T-cell (primary cell): ENCODE measurements at places on chromosomes 2 and 18.

DNA sequence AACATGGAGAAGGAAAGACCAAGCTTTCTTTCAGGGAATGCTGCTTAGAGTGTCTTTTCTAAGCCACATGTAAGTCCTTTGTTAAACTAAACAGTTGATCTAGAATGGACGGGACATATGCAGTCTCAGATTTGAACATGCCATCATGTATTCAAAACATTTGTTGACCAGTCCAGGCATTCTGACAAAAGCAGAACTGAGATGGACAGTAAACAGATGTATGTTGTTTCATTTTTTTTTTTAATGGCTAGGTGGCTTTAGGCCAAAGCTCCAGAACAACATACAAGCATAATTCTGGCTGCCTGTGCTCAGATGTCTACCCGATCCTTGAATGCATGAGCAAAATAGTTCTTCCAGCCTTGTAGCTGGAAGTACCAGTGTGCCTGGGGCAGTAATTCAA lies 1211.4 kb upstream of the FAM98A start:
- H3K27ac ChIP-seq, result no peak overlapping the region
- H3K4me1 ChIP-seq, result no peaks in the 10 kb centered on the region
- H3K4me3 ChIP-seq, result no peak overlapping the region
- no peaks in the 10 kb centered on the region for H3K36me3 ChIP-seq

GRCh38 chr2:200383380-200384110 lies 77.1 kb downstream of the SPATS2L start:
- DNase-seq, result no peak
- peaks cover 6% of the 10 kb centered on the region for H3K4me1 ChIP-seq
- peak overlapping the region; percentile 40 for H3K27ac ChIP-seq

DNA sequence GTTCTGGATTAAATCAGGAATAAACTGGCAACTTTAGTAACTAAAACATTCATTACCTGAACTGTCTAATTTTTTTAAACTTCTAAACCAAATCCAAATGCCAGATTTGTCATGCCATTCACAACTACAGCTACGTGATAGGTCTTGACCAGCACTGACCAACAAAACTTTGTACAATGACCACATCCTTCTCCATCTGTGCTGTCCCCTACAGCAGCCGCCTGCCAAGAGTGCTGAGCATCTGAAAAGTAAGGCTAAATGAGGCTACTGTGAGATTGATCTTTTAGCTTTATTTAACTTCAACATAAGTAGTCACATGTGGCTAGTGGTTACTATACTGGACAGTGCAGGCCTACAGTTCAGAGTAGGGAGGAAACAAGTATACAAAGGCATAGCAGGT lies 7.6 kb downstream of the FAM168B start:
- H3K36me3 ChIP-seq, result peaks cover 54% of the 10 kb centered on the region
- no peak for DNase-seq
- H3K4me3 ChIP-seq, result no peak overlapping the region
- H3K27me3 ChIP-seq, result no peaks in the 10 kb centered on the region
- no peaks in the 10 kb centered on the region for H3K4me1 ChIP-seq

DNA sequence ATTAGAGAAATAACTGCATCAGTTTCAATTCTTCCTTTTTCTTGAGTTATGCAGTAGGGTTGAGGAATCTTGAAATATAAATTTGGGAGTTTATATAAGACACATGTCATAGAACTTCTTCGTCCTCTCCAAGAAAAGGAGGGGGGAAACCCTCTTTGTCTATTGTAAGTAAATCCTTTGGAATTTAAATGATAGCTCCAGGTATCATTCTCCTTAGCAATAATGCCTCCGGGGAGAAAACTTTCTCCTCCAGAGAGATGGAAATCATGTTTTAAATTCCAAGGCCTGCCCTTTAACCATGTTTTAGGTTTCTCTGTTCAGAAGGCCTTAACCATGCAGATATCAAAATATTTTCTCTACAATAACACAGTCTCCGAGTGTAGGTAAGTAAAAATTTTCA lies 899.7 kb upstream of the GCFC2 start:
- no peak overlapping the region for H3K4me3 ChIP-seq
- DNase-seq, result no peak
- H3K27ac ChIP-seq, result no peak overlapping the region
- H3K36me3 ChIP-seq, result no peaks in the 10 kb centered on the region
- no peaks in the 10 kb centered on the region for H3K27me3 ChIP-seq

GRCh38 chr2:192148620-192149321 lies 46.0 kb downstream of the TMEFF2 start:
- no peaks in the 10 kb centered on the region for H3K27me3 ChIP-seq
- H3K36me3 ChIP-seq, result no peaks in the 10 kb centered on the region
- H3K4me3 ChIP-seq, result no peak overlapping the region
- H3K4me1 ChIP-seq, result no peaks in the 10 kb centered on the region
- H3K27ac ChIP-seq, result no peak overlapping the region

GRCh38 chr18:9575558-9575957 lies 38.8 kb downstream of the PPP4R1 start:
- DNase-seq, result no peak
- no peak overlapping the region for H3K27ac ChIP-seq
- no peaks in the 10 kb centered on the region for H3K4me1 ChIP-seq
- peaks cover 25% of the 10 kb centered on the region for H3K36me3 ChIP-seq
- H3K4me3 ChIP-seq, result no peak overlapping the region
- H3K27me3 ChIP-seq, result no peaks in the 10 kb centered on the region

DNA sequence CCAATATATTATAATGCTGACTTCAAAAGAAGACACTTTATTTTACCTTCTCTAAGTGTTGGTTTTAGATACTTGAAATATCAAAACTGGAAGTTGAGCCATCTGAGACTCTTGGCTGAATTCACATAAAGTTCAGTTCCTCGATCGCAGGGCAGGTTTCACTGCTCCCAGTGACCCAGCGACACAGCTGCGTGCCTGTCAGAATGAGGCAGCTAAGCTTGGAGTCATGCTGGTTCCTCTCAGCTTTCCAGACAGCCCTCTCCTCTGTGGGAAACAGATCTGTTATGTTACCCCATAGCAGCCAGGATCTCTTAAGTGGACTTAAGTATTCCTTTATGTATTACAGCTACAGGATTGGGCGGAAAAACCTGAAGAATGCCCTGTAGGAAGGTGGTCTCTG lies 142.8 kb upstream of the ALPP start:
- peaks cover 19% of the 10 kb centered on the region for H3K36me3 ChIP-seq
- no peaks in the 10 kb centered on the region for H3K27me3 ChIP-seq
- DNase-seq, result no peak
- no peak overlapping the region for H3K4me3 ChIP-seq
- H3K4me1 ChIP-seq, result peaks cover 9% of the 10 kb centered on the region

DNA sequence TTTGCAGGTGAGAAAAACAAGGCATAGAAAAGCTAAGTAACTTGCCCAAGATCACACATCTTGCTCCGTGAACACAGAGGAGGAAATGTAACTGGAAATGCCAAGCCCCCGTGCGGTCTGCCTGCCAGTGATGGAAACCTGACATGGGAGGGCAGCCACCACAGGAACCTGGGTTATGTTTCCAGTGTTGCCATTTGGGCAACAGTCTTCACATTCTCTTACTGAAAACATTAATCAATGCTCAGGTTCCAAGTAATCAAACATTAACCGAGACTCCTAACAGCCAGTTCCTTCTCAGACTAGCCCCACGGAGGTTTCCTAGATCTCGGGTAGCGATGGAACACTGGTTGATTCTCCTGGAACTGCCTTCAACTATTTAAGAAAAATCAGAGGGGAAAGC lies 2.5 kb downstream of the TGFA start:
- peaks cover 28% of the 10 kb centered on the region for H3K4me1 ChIP-seq
- H3K27me3 ChIP-seq, result no peaks in the 10 kb centered on the region

DNA sequence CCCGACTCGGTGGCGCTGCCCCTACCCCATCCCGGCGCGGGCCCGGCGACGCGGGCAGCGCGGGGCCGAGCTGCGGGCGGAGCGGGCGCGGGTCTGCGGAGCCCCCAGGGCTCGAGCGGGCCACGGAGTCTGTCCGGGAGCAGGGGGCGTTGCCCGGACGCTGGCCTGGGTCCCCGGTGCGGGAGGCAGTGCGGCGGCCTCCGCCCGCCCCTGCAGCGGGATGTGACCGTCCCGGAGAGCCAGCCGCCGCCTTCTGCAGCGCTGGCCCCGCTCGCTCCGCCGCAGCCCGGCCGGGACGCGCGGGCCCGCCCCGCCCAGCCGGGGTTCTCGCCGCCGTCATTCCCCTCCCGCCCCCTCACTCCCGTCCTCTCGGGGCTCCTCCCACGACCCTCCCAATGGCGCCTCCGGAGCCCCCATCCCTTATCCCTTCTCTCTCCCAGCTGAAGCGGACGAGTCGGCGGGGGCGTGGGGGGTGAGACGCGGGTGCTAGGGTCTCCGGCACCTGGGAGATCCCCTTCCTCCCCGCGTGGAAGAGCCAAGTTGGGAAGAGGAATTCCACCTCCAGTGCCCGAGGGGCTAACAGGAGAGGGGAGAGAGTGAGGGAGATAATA lies at the start of gene FNDC4:
FNDC4 (minus strand) TSS at position 257 of the 611 bp plus-strand sequence. CDS start 521 bp downstream, outside the sequence.
- no peak for DNase-seq
- H3K27ac ChIP-seq, result no peak within 1 kb of the TSS
- H3K4me3 ChIP-seq, result peak within 1 kb of the TSS; percentile 24

DNA sequence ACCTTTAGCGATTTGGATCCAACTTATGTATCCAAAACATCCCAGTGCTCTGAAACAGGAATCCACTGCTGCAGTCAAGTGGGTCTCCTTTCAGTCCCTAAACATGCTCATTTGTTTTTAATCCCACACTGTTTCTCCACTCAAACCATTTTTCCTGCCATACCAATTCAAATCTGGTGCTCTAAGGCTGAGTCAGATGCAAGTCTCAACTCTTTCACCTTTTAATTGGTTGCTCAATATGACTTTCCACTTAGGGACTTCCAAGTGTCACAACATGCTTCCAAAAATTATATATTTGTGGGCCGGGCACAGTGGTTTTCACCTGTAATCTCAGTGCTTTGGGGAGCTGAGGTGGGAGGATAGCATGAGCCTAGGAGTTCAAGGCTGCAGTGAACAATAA lies 113.4 kb upstream of the TANK start:
- H3K27me3 ChIP-seq, result no peaks in the 10 kb centered on the region
- no peak overlapping the region for H3K27ac ChIP-seq
- H3K36me3 ChIP-seq, result no peaks in the 10 kb centered on the region
- H3K4me3 ChIP-seq, result no peak overlapping the region
- no peak for DNase-seq
- no peaks in the 10 kb centered on the region for H3K4me1 ChIP-seq

DNA sequence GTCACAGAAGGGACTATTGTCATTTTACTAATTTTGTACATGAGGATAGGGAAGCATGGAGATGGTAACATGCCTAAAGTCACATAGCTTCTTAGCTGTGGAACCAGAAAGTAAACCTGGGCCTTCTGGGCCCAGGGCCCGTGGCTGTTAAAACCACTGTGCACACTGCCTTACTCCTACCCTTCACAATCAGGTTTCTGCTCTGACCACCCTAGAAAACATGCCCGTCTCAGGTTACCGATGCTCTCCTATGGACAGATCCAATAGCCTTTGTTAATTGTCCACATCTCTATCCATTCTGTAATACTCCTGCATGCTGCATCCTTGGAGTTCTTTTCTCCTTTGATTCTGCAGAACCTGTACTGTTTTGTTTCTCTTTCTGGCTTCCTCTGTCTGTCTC lies 79.0 kb upstream of the TACR1 start:
- H3K36me3 ChIP-seq, result no peaks in the 10 kb centered on the region
- no peak for DNase-seq
- no peak overlapping the region for H3K4me3 ChIP-seq
- no peaks in the 10 kb centered on the region for H3K4me1 ChIP-seq

- H3K27ac ChIP-seq, result no peak overlapping the region
- no peaks in the 10 kb centered on the region for H3K4me1 ChIP-seq
- H3K27me3 ChIP-seq, result no peaks in the 10 kb centered on the region
- DNase-seq, result no peak
- peaks cover 3% of the 10 kb centered on the region for H3K36me3 ChIP-seq
Measured at GRCh38 chr2:63399156-63399555, 189.1 kb downstream of the WDPCP start.

DNA sequence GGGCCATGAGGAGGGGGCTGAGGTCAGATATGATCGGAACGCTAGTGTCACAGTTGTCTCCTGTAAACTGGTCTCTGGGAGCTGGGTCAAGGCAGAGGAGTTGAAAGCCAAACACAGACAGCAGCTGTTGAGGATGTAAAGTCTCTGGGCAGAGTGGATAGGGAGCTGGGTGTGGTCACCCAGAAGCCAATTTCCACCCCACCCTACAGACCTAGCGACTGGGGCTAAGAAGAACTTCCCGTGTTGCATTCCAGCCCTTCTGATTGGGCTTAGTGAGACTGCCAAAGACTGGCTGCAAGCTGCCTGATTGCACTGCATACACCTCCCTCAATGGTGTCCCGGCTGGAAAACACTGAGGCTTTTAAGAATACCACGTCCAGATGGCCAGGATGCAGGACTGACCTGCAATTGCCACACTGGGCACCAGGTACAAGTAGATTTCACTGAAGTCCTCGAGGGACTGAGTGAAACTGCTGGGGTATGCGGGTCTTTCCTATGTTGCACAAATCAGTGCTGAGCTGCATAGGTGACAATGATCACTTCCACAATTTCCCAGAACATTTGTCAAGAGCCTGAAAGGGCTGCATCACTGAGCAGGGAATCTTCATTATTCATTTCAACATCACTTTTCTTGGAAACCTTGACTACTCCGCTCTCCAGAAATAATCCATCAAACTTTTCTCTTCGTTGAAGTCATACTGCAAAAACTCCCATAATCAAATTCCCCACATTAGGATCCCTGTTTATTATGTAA lies 43.1 kb upstream of the EML4 start:
- H3K4me1 ChIP-seq, result peaks cover 70% of the 10 kb centered on the region
- no peak overlapping the region for H3K4me3 ChIP-seq
- H3K27ac ChIP-seq, result peak overlapping the region; percentile 92

DNA sequence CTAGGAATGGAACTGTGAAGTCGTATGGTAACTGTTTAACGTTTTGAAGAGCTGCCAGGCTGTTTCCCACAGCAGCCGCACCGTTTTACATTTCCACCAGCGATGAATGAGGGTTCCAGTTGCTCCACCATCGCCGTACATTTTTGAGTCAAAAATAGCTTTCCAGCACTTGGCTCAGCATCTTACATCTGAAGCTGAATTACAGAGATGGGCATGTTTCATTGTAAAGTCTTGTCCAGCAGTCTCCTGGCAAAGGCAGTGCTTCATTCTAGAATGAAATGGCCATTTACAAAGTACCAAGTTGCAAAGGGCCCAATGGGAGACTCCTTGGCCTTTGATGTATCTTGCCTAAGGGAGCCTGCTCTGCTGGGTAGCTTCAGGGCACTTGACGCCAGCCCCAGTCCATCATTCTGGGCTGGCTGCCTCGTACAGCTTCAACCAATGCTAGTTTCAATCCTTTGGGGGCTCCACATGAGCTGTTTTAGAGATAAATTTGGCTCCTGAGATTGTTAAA lies 45.1 kb downstream of the ATIC start:
- no peaks in the 10 kb centered on the region for H3K4me1 ChIP-seq
- H3K27ac ChIP-seq, result no peak overlapping the region
- H3K4me3 ChIP-seq, result no peak overlapping the region
- H3K27me3 ChIP-seq, result no peaks in the 10 kb centered on the region
- no peaks in the 10 kb centered on the region for H3K36me3 ChIP-seq
- no peak for DNase-seq

GRCh38 chr18:34928754-34929335 lies 112.4 kb upstream of the MAPRE2 start:
- no peak overlapping the region for H3K27ac ChIP-seq
- H3K36me3 ChIP-seq, result no peaks in the 10 kb centered on the region
- no peak for DNase-seq
- no peak overlapping the region for H3K4me3 ChIP-seq
- H3K27me3 ChIP-seq, result no peaks in the 10 kb centered on the region
